ENCODE measurements at places on chromosomes 1 and 21.

DNA sequence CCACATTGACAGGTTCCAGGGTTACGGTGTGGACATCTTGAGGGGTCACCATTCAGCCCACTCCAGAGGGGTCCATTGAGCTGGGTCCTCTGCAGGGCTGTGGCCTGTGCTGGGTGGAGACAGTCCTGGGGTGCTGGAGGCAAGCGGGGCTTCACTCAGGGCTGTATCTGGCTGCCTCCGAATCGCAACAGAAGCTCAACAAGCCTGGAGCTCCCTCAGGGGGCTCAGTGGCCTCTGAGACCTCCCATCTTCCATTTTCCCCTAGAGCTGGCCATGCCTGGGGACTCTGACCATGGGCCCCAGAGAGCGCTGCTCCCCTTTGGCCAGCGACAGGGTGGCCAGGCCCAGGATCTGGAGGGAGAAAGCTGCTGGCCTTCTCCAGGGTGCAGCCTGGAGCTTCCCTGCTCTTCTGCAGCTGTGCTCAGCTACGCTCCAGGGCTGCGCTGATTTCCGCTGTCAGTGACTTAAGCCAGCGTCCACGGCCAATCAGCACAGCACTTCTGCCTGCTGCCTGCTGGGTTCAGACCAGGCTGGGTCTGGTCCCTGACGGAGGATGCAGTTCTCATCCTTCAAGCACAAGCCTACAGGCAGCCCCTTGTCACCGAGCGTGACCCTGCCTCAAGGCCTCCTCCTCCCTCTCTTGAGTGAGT is 45.0 kb upstream of the ADARB1 start:
- DNase-seq: no peak

GRCh38 chr21:26956813-26957212 is 10.1 kb downstream of the ADAMTS5 start:
- DNase-seq: no peak

- DNase-seq: no peak
Measured at GRCh38 chr1:164560121-164560541, 1.1 kb downstream of the PBX1 start.

- no peak for DNase-seq
Measured at GRCh38 chr21:32641710-32642698, 29.8 kb upstream of the CFAP298 start.

DNA sequence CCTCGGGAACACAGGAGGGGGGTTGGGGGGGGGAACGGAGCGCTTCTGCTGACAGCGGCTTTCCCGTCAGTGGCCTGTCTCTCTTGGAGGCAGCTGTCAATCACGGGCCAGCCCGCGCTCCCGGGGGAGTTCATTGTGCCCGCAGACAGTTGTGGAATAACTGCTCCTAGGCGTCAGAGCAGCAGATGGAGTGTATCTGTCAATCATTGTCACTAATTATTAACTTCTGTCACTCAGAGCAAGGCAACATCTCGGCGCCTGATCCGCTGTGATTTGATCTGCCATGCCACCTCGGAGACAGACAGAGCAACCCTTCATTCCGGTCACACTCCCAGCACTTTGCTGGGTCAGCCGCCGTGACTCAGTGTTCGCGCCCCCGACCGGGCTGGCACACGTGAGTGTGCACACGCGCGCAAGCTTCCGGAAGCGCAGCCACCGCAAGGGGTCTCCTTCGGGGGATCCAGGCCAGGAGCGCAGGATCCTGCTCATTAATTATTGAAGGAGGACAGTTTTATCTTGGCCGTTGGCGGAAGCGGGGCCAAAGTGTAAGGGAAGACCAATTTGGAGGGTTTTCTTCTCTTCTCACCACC is 75.8 kb downstream of the RRAGC start:
- DNase-seq: no peak
